ENCODE measurements at places on chromosomes 2 and 18.

DNA sequence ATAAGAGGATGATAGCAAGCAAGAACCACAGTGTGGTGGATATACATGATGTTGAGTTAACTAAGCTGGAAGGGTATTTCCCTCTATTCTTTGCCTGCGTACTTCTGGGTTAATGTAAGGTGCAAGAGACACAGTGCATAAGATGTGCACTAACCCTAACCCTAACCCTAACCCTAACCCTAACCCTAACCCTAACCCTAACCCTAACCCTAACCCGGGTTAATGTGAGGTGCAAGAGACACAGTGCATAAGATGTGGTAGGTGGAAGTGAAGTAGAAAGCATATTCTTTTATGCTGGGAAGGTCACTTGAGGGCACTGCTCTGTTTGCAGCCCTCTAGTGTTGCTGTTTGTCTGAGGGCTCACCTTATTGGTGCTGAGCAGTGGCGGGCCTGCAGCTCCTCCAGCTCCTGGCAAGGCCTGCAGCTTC, 181.5 kb upstream of the ITGA4 start:
- no peak for DNase-seq

GRCh38 chr2:55120634-55121359, 70.5 kb upstream of the RTN4 start:
- peak; percentile 63 for DNase-seq

- DNase-seq: no peak
These were observed 53.8 kb downstream of the KCNG2 start for GRCh38 chr18:79851489-79851888.

DNA sequence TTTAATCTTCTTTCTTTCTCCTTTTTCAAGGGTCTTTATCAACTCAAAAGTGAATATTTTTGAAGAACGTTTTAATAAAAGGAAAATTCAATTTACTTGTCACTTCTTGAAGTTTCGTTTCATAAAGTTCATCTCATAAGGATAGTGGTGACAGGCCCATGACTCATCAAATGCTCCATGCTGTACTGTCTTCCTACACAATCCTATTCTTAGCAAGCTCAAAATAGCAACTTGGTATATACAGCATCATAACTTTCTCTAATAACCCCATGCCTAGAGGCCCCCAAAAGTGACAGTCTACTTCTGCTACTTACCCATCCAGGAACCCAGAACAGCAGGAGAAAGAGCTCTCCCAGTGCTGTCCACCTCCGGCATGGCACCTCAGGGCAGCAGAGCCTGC, 7.7 kb downstream of the FBXO15 start:
- DNase-seq: no peak

GRCh38 chr2:170098626-170099312, 79.2 kb upstream of the MYO3B start:
- peak; percentile 69 for DNase-seq

- DNase-seq: no peak
These were observed 31.5 kb upstream of the PTPRM start for GRCh38 chr18:7535436-7536205.

GRCh38 chr2:229226382-229226781, 44.7 kb downstream of the PID1 start:
- no peak for DNase-seq

DNA sequence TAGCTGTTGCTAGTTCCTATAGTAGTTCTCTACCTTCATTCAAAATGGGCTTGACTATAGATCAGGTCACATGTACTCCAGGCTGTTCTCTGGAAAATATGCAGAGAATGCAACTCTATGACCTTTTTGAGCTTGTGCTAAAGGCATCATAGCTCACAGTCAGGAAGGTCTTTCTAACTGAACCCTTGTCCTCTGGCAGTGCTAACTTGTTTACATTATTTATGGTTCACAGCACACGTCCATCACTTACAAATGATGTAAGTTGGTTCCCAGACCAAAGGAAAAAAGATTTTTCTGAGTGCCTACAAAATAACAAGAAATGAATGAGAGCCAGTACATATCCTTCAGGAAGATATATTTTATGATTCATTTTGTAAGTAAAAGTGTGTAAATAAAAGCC, 236.1 kb downstream of the GCA start:
- peak; percentile 22 for DNase-seq
